Cortex of kidney (tissue), 1 donor: ENCODE measurements at places on chromosomes 6 and 20.

- no peak for DNase-seq
These were observed 18.3 kb upstream of the FAM110A start for GRCh38 chr20:815226-815625.

DNA sequence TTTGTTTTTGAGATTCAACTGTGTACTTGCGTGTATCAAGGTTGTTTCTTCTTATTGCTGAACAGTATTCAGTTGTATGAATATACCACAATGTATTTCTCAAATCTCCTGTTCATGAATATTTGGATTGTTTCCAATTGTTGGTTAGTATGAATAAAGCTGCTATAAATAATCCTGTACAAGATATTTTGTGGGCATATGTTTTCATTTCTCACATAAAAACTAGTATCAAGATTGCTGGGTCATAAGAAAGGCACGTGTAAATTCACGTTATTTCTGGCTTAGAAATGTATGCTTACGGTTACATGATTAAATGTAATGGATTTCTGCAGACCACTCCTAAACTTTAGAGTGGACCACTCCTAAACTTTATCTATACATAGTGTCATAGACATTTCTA lies 96.6 kb downstream of the BTBD3 start:
- no peak for DNase-seq

DNA sequence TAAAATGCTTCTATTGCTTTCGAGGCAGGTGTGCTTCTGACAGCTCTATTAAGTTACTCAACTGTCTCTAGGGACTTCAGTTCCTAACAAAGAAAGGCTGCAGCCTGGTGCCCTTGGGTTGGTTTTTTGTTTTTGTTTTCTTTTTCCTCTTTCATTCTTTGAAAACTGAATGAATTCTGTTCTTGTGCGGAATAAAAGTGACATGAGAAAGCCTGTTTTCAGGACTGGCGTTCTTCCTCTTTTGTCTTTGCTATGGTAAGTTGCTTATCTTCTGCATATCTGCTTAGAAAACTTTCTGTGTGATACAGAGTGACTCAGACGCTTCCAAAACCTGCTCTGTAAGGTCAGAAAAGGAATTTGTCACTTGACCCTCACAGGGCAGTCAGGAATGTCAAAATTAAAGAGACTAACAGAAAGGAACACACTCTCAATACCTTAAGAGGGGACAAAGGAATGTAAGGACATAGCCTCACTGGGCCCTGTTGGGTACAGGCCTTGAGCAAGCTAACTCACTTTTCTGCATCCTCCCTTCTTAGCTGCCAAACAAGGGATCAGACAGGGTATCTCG lies 56.2 kb upstream of the NHSL1 start:
- DNase-seq = no peak

GRCh38 chr6:56364431-56364826 lies 117.0 kb upstream of the COL21A1 start:
- no peak for DNase-seq

DNA sequence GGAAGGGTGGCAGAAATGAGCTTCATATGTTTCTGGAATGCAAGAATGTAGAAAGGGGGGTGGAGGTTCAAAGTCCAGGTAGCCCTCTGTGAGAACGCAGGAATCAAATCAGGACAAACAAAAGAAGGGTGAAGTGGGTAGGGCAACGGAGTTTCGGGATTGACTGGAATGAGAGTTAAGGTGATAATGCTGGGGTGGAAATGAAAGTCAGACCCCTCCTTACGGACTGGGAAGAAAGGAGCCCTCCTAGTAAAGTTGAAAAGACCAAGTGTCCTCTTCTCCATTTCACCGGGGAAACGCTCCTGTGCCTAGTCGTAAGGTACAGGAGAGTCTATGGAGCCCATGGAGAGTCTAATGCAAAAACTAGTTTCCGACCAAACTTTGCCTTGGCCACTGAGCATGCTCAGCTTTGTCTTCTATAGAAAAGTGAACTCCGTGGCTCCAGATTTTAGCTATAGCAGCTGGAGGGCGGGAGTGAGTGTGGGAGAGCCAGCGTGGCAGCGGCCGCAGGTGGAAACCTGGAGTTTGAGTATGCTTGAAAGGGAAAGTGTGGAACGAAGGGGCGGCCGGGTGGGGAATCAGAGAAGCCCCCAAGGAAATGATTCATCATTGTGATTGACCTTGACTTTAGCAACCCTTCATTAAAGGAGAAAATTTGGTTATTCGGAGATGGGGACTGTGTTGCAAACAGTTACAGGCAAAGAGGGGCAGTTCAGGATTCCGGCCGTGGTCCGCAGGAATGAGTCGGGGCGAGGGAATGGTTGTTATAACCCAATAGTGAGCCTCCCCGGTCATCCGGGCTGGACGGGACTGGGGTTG lies 1.3 kb upstream of the LRRC1 start:
- no peak for DNase-seq

DNA sequence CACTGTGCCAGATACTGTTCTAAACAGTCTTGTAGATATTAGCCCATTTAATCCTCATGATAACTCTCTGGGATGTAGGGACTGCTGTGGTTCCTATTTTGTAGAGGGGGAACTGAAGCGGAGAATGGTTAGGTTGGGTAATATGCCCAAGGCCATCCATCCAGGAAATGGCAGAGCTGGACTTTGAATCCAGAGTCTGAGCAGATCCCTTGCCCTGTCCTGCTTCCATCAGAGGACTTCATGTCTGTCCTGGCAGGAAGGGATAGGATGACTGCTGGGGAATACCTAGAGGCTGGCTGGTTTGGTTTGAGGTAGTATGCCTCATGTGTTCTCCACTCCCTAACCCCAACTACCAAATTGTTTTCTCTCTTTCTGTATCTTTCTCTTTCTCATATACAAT lies 44.6 kb downstream of the SAMD5 start:
- DNase-seq = no peak

GRCh38 chr6:157571269-157571668 lies 190.3 kb downstream of the ZDHHC14 start:
- no peak for DNase-seq

DNA sequence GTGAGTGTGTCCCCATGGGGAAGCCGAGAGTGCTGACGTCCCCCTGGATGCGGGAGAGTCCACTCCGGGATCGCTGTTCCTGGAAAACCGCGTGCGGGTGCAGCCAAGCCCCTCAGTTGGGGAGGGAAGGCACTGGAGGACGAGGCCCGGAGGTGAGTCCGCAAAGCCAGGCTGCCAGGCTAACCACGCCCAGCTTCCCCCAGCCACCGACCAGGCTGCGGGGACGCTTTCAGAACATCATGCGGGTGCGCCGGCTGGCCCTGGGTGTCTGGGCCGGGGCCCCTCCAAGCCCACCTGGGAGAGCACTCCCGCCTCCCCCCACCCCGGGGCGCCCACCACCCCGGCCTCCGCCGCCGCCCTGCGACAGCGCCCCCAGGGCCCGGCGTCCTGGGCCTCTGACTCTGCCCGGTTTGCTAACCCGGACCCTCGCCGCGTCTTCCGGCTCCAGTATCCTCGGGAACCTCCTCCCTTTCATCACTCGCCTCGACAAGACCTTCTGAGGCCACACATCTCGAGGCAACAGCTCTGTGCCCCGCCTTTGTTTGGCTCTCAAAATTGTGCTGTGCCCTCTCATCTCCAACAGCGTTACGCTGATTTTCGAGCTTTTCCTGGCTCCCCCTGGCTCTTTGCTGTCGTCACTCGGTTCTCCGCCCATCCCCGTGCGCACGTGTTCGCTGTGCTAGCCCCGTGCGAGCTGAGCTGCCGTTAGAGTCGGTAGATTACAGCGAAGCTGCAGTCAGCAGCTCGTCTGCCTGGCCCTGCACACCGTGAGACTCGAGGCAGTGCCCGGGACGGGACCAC lies 47.1 kb upstream of the ENTPD6 start:
- no peak for DNase-seq

DNA sequence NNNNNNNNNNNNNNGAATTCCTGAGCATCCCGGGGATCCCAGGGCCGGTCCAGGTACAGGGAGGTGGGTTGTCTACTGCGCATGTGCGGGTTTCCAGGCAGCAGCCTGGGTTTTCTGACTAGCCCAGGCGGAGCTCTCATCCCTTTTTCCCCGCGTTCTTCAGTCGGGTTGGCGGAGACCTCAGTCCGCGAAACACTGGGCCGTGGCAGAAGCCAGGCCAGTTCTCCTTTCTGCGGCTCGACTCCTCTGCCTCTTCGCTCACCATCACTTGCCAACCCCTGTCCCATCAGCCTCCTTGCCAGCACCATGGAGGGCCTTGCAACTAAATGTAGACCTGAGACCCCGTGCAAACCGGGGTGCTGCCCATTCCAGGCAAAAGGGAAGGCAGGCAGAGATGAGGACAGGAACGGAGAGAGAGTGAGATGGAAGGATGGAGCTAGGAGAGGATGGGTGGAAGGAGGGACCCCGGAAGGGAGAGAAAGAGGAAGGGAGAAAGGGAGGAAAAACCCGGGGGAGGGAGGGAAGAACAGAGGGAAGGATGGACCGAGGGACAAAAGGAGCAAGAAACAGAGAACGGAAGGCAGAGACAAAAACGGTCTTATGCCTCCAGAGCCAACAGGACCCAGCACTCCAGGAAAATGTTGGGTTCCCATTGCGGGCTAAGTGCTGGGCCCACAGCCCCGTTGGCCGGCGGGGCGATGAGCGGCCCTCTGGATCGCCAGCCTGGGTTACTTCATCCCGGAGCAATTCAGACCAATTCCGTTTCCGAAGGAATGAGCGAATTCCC lies 445.4 kb upstream of the DEFB115 start:
- DNase-seq = no peak

- no peak for DNase-seq
These were observed 3.5 kb upstream of the PLCG1 start for GRCh38 chr20:41133709-41134361.

- DNase-seq = no peak
These were observed 13.8 kb upstream of the HLA-G start for GRCh38 chr6:29813809-29814208.

DNA sequence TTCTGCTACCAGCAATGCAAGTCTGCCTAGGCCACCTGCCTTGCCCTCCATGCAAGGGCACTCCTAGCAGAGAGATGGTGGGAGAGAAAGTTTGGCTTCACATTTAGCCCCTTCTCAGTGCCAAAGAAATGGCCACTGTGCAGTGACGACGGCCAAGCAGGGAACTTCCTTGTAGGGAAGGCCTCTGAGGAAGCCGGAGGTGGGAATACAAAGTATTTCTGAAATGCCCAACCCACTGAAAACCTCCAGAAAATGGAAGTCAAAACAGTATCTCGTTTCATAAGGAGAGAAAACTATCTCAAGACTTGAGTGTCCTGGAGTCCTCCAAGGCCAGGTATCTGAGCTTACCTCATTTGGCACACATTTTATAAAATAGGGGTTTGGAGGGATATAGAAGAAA lies 42.7 kb downstream of the JAG1 start:
- no peak for DNase-seq

GRCh38 chr20:31608251-31608945 lies 3.3 kb downstream of the ID1 start:
- DNase-seq = no peak

DNA sequence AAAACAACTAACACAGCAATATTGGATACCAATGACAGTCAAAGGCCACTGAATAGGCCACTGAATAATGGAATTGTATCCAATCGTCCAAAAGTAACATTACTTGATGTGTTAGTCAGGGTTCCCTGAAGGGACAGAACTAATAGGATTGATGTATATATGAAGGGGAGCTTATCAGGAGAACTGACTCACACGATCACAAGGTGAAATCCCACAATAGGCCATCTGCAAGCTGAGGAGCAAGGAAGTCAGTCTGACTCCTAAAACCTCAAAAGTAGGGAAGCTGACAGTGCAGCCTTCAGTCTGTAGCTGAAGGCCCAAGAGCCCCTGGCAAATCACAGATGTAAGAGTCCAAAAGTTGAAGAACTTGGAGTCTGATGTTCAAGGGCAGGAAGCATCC lies 571.4 kb downstream of the PRKN start:
- DNase-seq = no peak

DNA sequence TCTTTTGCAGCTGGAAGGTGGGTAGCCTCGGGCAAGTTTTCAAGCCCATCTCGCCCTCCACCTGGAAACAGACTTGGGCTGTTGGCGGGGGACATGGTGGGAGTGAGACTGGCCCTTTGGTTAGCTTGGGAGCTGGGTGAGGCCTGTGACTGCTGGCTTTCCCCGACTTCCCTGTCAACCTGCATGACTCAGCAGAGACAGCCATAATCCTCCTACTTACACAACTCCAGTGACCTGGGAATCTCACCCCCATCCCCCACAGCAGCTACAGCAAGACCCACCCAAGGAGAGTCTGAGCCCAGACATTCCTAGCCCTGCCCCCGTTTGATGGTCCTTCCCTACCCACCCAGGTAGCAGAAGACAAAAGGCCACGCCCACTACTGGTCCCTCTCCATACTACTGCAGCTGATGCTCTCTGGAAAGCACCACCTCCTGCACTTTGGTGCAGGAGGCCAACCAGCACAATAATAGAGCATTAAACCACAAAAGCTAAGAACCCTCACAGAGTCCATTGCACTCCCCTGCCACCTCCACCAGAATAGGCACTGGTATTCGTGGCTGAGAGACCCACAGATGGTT lies 188.4 kb downstream of the TRDN start:
- DNase-seq = no peak

- no peak for DNase-seq
These were observed 59.0 kb downstream of the ANKRD60 start for GRCh38 chr20:58169450-58169849.

DNA sequence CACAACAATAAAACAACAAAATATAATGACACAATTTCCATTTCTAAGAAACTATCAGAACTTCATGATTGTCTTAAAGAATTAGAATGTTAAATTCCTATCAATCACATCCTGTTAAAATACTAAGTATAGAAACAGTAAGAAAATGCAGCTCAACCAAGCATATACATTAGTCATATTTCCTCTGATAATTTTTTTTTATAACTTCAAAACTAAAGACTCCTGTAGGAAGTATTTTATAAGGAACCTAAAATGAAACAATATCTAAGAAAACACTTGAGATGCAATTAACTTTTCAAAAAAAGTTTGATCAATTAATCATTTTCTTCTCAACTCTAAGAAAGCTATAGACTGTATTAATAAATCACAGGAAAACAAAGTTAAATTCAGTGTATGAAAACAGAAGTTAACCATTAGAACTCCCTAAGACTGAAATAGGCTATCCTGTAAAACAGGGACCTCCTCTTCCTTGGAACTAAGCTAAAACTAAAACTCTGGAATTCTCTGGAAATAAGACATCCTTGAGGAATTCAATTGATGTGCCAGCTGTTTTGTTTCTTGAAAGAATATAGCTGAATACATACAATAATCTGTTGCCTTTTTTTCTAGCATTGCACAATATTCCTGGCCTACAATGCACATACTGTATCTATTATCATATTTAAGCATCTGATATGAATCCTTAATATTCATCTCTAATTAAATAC lies 19.8 kb downstream of the FKBP5 start:
- DNase-seq = no peak

DNA sequence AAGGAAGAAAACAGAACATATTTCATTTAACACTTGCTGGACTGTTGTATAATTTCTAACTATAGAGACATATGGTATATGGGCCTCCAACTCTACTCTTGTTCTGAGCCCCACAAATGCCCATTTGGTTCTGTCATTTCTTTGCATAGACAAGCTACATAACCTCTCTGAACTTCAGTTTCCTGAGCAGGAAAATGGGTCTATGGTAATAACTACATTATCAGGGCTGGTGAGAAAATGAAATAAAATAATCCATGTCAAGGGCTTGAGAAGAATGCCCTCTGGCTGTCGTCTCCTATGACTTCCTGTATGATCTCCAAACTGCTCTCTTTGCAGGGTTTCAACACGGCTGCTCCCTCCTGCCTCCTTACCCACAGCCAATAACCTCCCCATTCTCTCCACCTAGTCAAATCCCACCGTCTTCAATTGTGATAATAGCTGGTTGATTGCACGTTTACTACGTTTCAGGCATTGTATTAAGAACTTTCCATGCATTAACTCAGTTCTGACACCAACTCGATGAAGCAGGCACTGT lies 12.0 kb downstream of the ZCCHC3 start:
- no peak for DNase-seq
